ENCODE measurements at places on chromosomes 3 and 15. TPM values are rescaled to one million over a fixed set of nuclear protein-coding genes. Genes with fewer than 3 reads are reported as not detected.

DNA sequence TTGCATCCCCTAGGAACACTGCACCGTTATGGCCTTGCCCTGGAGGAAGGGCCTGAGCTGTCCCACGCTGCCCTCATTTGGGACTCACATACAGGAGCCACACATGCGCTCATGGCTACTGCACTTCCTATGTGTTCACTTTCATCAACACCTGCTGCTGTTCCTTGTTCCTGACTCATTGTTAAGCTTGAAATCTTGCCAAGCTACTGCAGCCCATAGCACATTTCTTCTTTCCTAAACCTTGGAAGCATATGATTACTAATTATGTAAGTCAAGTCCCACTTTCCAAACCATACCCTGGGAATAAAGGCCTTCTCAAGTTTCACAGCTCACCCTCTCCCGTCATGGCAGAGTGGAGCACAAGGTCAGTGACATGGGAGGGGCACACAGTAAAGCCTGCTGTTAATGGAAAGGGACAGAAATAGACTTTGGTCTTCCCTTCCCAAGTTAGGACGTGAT, 307.9 kb downstream of the CLSTN2 start:
- no peak for DNase-seq

DNA sequence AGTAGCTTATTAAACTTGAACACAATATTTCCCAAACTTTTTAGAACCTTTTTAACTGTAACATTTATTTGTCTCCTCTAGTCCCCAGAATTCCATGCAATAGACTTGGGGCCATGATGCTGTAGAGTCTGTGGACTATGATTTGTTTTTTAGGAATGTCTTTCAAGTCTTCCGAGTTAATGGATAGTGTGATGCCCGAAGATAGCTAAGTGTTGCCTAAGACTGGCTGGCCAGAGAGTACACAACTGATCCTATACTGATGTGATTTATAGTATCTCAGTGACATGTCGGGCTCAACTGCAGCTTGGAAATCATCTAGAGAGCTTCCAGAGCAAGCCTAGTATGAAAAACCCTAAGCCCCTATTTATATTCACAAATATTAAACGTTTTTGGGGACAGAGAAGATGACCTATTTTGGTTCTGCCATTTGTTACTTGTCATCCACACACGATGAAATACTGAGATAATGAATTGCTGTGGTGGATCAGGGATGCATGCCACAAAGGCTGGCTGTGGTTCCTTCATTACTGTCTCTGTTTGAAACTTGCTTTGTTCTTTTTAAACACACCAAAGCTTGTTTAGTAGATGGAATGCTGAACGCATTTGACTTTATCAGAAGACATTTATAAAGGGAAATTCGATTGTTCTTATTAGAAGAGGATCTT, 507.4 kb downstream of the TAFA4 start:
- no peak for DNase-seq

DNA sequence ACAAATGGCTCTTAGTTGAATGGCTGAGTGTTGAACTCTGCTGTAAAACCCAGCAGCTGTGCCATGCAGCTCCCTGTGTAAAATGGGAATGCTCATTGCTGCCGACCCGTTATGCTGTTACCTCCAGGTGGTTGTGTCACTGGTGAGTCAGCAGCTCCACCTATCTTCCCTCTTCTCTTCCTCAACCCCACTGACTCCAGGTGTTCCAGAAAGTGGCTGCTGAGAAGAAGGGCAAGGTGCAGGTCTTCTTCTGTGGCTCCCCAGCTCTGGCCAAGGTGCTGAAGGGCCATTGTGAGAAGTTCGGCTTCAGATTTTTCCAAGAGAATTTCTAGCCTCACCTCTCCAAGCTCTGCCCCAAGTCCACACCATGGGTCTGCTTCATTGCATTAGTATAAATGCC, 41.9 kb downstream of the NOX5 start:
- no peak for DNase-seq

DNA sequence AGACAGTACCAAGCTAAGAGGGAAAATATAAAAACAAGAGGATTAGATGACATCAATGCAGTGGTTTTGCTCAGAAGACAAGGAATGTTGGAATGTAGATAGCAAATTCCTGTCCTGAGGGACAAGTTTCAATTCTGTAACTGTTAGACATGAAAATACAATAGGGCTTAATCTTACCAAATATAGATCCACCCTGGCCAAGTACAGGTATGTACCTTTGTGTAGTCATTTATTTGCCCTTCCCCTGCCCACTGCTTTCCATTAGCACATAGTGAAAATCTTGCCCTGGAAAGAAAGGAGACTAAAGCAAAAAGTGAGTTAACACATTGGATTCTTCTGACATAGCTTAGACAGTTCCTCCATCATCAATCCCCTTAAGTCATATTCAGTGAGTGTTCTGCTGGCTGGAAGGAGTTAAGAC, 389.0 kb upstream of the THBS1 start:
- DNase-seq = no peak

GRCh38 chr3:65371053-65371452, 667.7 kb downstream of the MAGI1 start:
- DNase-seq = no peak

- no peak for DNase-seq
Measured at GRCh38 chr3:108130701-108131474, 40.1 kb upstream of the CD47 start.

DNA sequence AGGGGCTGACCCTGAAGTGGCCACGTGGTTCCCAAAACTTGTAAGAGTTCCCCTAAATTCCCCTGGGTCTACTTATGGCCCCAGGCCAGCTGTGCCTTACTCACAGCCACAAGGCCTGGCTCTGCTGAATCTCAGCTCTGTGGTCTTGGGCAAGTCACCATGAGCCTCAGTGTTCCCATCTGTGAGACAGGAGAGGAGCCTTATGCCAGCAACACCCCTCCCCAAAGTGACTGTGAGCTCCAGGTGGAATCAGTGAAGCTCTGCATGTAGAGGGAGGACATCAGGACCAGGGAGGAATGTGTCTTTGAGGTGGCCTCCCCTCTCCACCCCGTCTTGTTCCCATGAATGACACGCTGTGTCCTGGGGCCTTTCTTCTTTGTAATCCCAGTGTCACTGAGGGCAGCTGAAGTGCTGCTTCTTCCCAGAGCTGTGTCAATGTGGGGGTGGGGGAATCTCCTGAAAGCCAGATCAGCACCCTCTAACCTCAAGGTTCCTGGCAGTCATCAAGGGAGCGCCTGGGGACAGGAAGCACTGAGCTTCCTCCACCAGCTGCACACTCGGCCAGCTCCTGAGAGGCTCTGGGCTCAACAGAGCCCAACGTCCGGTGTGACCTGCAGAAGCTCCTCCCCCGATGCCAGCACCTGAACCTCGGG, 258.9 kb downstream of the UACA start:
- DNase-seq = no peak

DNA sequence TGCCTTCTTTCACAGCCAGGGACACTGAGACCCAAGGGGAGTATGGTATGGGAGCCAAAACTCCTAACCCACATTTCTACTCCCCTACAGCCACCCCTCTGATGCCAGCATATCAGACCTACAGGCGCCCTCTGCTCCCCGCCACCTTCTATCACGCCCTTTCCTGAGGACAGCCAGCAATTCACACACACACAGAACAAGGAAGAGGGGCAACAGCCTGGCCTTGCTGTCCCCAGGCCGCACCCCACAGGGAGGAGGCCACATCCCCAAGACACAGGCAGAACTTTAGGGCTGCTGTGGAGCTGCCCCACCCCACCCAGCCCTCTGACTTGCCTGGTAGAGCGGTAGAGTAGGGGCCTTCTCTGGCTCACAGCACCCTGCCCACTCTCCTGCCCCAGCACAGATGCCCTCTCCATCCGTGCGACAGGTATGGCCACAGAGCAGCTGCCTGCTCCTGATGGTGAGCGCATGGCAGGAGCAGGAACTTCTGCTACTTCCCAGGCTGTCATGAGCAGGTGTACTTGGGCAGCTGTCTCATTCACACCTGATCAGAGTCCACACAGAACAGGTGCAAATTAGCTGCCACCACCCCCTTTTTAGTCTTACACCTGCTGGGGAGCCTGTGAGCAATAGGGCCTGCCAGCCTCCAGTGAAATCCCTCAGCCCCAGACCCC, 33.4 kb downstream of the CCDC33 start:
- DNase-seq = no peak

DNA sequence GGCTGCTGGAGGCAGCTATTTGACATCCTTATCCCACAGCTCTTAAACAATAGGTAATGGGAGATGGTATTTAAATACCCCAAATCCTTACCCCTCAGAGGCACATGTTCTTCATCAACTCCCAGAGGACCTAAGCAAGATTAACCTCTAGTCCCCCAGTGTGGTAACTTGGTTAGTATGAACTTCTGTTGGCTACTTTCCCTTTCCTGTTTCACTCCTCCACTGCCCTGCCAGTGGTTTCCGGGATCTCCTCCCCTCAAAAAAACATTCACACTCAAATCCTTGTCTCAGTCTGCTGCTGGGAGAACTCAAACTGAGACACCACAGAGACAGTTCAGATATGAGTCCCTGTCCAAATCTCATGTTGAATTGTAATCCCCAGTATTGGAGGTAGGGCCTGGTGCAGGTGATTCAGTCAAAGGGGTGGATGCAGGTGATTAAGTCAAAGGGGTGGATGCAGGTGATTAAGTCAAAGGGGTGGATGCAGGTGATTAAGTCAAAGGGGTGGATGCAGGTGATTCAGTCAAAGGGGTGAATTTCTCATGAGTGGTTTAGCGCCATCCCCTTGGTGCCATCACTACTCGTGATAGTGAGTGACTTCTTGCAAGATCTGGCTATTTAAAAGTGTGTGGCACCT, 335.0 kb upstream of the CTNNB1 start:
- DNase-seq = no peak

DNA sequence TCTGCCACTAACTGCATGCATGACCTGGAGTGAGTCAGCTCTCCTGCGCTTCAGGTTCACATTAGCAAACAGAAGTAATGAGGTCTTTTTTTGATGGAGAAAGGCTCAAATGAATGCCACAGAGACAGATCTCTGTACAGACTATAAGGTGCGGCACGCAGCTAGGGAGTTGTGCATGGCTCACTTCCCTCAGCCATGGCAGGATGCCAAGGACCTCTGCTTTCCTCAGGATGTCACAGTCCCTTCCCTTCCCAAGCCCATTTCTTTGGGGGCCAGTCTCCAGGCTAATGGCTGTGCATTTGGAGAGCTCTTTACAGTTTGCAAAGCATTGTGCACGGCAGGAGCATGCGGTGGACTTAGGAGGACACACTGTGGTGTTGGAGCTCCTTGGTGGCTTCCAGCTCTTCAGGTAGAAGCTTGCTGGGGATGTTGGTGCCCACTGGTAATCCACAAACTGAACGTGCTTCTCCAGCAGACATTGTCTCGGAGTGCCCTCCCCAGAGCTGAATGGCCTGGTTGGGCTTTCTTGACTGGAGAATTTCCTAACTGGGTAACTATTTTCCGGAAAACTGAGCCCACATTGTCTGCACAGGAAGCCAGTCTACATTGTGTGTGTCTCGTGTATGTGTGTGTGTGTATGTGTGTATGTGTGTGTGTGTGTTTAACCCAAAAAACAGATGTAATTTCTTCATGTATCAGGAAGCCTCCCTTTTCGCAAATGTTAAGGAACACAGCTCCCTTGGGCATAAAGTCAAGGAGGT, 172.5 kb upstream of the TLE3 start:
- DNase-seq = no peak

DNA sequence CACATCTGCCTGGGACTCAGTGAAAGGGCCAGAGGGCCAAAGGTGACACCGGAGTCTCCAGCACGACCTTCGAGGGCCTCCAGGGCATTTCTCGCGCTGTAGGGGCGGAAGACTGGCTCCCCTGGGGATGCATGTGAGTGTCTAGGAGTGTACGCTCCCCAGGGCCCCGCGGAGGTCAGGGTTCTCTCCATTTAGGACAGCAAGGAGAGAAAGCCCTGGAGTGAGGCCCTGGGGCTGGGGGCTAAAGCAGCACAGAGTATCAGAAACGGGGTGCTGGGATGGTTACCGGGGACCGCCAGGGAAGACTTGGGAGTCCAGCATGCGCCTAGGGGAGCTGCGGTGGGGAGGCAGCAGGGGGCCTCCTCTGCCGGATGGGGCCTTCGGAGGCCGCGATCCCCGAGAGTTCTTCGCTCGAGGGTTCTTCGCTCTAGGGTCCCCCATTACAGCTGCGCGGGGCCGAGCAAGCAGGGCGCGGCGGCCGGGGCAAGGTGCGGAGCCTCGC, 595 bp upstream of the APBA2 start:
- no peak for DNase-seq

GRCh38 chr15:92921215-92922131, 21.3 kb downstream of the CHD2 start:
- no peak for DNase-seq

DNA sequence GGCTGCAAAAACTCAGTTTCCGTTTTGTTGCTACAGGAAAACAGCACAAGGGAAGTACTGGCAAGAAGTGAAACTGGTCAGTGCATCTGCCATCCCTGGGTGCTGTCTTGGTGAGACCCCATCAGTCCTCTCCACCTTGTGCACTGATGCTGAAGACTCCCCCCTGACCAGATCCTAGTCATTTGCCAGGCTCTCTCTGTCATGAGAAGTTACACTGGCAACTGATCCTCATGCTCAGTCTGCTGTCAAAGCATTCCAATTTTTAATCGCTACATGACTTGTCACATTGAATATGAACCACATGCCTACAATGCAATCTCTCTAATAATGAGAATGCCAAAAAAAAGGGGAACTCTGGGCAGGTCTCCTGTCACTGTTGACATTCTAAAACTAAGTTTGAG, 296.5 kb downstream of the ZIC1 start:
- no peak for DNase-seq

GRCh38 chr3:23175341-23176083, 27.6 kb upstream of the UBE2E2 start:
- DNase-seq = no peak

GRCh38 chr3:176796371-176796770, 400.9 kb downstream of the TBL1XR1 start:
- DNase-seq = no peak

GRCh38 chr3:66629982-66630368, 129.2 kb upstream of the LRIG1 start:
- no peak for DNase-seq

GRCh38 chr3:40337136-40338108, 27.9 kb downstream of the EIF1B start:
- no peak for DNase-seq

DNA sequence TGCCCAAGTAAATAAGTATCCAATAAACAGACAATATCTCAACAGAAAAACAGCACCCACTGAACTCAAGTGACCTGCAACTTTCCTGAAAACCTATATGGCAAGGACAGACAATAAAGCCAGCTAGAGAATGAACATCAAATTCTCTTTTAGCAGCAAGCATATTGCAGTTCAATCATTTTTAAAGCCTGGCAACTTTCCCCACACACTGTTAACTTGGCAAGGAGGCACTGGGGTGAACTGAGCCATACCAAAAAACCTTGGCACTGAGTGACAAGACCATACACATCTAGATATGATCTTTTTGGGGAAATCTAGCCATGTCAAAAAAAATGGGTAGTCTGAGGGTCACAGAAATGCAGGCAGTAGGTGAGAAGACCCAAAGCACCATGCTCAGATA, 174.6 kb downstream of the STT3B start:
- no peak for DNase-seq

GRCh38 chr15:65165875-65166274, 19.3 kb downstream of the CLPX start:
- no peak for DNase-seq

Gene ATP1B3
- total RNA-seq = 31.3 TPM

Gene PLSCR2
- 0.76 TPM for total RNA-seq

Gene HRG
- not detected for total RNA-seq

Gene ATP13A5
- not detected for total RNA-seq

Gene PP2D1
- not detected for total RNA-seq

Gene GOLGA6L4
- total RNA-seq = 2.9 TPM

Gene IGSF11
- 0.22 TPM for total RNA-seq

Gene RASSF1
- 86.9 TPM for total RNA-seq

Gene TNFAIP8L3
- total RNA-seq = not detected

Gene PRRT3
- 8.2 TPM for total RNA-seq

Gene ATP10A
- total RNA-seq = 51.1 TPM
